ENCODE measurements at places on chromosomes 7 and 10.

GRCh38 chr7:152699079-152699478 lies 23.1 kb upstream of the XRCC2 start:
- DNase-seq, result no peak

DNA sequence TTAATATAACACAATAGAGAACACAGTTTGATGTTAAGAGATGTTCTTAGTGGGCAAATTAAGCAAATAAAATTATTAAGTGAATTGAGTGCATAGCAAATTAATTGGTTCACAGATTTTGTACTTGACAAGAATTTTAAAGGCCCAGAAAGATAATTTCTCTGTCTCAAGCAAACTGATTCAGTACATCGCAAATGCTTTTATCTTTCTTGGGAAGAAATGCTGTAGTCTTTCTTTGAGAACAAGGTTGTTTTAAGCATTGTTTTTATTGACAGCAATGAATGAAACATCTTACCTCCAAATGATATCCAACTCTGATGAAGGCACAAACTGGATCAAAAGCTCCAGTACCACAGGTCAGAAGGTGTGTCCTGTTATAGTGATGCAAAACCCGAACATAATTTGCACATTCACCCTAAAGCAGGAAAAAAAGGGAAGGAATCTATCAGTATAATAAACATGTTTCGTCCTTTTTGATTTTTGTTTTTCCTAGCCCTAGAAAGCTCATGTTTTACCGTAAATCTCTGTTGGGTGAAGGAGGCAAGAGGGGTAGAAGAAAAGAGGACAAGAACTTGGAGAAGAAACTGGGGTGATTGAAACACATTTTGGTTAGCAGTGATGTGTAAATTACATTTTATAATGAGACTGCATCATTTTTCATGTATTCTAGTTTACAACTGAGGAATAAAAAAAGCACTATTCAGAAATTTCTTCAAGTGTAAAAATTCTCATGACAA lies 182.6 kb downstream of the SEMA3E start:
- DNase-seq, result no peak

DNA sequence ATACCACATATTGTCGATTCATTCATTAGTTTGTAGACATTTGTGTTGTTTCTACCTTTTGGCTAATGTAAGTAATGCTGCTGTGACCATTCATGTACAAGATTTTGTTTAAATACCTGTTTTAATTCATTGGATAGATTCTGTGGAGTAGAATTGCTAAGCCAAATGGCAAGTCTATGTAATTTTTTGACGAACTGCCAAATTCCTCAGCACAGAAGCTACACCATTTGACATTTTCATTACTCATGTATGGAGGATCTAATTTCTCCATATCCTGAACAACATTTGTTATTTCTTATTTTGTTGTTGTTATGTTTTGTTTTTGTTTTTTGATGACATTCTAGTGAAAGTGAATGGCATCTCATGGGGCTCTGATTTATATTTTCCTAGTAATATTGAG lies 1351.3 kb upstream of the SORCS1 start:
- DNase-seq, result no peak

- no peak for DNase-seq
These were observed 282.6 kb downstream of the AUTS2 start for GRCh38 chr7:69880840-69881239.

DNA sequence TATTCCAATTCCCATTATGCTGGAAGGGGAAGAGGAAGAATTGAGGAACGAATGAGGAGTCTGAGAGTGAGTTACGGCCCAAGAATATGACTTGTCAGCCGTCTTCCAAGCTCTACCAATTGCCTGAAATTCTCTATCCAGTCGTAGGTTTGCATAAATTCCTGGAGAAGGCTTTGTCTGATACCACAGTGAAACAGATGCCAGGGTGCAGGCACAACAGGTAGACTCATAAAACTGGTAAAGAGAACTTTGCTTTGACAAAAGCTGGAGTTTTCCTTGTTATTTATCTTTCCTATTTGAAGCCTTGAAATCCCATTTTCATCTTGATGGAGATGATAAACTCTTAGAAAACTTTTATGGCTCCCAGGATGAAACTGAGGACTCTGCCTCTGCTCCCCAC lies 251.2 kb downstream of the KCNMA1 start:
- no peak for DNase-seq
